ENCODE measurements at places on chromosomes 6 and 20.

DNA sequence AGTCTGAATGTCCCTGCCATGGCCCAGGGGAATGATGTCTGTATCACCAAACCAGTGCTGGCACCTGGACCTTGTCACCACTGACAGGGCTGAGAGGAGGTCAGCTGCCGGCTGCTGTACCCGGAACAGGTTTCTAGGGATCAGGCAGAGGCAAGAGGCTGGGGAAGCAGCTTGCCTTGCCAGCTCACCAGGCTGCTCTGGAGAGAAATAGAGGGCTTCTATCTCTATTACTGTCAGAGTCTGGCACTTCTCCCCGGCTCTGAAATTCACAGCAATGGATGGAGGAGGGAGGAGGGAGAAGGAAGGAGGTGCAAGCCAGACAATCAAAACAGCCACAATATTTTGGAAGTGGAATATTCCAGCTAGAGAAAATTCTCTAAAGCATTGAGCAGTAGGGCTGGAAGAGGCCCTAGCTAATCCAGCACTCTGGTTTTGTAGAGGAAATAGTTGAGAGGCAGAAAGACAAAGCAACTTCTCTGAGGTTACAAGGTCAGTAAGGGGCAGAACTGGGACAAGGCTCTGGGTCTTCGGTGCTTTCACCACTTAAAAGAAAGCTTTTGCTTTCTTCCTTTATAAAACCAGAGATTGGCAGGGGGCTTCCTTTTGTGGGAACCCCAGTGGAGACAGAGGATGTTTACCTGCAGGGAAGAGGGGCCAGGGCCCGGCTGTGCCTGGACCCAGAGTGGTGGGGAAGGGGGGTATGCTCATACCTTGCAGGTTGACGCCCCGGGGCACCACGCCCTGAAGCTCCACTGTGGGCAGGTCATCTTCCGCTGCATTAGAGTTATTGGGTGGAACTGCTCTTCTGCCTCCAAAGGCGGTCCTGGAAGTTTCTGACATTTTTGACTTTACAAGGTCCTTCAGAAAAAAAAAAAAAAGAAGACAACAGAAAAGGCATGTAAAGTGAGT lies 2.4 kb downstream of the F13A1 start:
- no peak for DNase-seq
- no peaks in the 10 kb centered on the region for H3K4me1 ChIP-seq
- no peak overlapping the region for H3K4me3 ChIP-seq
- peaks cover 20% of the 10 kb centered on the region for H3K27me3 ChIP-seq
- no peaks in the 10 kb centered on the region for H3K36me3 ChIP-seq

GRCh38 chr6:168016721-168017525 lies 19.5 kb downstream of the KIF25 start:
- no peak for DNase-seq
- no peaks in the 10 kb centered on the region for H3K4me1 ChIP-seq
- H3K27ac ChIP-seq, result no peak overlapping the region
- H3K27me3 ChIP-seq, result no peaks in the 10 kb centered on the region
- H3K36me3 ChIP-seq, result no peaks in the 10 kb centered on the region

DNA sequence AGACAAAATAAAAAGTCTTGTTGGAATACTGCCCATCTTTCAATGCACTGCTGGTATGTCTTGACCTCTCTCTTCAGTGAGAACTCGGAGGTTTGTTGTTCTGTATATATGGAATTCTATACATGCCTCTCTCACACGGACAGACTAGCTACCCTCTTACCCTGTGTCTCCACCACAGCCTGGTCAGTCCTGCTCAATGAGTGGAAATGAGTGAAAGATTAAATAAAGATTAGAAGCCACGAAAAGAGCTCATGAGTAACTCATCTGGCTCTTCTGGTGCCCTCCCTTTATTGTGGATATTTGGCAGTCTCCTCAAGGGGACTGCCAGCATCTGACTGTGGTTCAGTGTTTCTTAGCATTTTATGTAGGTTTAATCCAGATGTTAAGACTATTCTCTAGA lies 262.8 kb upstream of the MAP3K7 start:
- peaks cover 2% of the 10 kb centered on the region for H3K27me3 ChIP-seq
- H3K4me3 ChIP-seq, result no peak overlapping the region
- H3K36me3 ChIP-seq, result no peaks in the 10 kb centered on the region
- no peaks in the 10 kb centered on the region for H3K4me1 ChIP-seq
- H3K27ac ChIP-seq, result no peak overlapping the region

DNA sequence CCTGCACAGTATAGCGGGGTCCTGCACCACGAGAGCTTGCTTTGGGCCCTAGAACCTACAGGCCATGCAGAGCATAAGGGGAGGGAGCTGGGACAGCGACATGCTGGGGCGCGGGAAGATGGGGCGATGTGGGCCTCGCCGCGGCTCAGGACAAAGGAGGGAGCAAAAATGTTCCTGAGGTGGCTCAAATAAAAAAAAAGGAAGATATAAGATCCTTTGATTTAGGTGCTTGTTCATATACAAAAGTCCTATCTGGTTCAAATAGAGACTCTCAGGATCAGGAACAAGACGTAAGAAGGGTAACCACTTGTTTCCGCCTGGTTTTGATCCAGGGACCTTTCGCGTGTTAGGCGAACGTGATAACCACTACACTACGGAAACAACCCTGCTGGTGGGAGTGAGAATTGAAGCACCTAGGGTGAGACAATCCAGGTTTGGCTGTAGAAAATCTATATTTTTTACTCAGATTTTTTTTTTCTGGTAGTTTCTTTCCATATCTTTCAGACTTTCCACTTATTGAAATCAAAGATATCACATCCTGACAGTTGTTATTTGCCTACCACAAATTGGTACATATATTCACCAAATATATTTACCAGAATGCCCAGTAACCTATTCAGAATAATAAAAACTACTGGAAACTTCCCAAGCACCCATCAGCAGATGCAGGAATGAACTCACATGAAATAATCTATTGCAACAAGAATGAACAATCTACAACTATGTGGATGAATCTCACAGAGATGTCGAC lies 177.9 kb upstream of the ZNF184 start:
- no peak for DNase-seq
- H3K36me3 ChIP-seq, result no peaks in the 10 kb centered on the region
- H3K27me3 ChIP-seq, result peaks cover 3% of the 10 kb centered on the region
- H3K4me1 ChIP-seq, result peaks cover 4% of the 10 kb centered on the region

GRCh38 chr20:35091816-35092523 lies 637 bp downstream of the TRPC4AP start:
- H3K27me3 ChIP-seq, result no peaks in the 10 kb centered on the region
- peak; percentile 6 for DNase-seq
- H3K4me1 ChIP-seq, result peaks cover 13% of the 10 kb centered on the region
- peaks cover 10% of the 10 kb centered on the region for H3K36me3 ChIP-seq
- peak overlapping the region; percentile 88 for H3K4me3 ChIP-seq

DNA sequence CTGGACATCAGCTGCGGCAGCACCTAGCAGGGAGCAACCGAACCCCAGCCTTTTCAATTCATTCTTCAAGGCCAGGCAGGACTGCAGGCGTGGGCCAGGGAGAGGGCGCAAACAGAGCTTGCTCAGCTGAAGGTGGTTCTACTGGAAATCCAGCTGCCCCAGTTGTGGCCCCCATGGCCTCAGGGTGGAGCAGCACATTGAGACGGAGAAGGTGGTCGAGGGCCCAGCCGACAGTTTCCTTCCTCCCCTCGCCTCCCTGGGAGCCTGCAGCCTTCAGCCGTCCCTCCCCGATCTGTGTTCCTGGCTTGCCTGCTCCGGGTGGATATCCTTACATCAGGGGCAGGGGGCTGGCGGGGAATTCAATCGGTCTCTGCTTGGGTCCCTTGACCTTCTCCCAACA lies 217.8 kb downstream of the ANKRD60 start:
- peaks cover 31% of the 10 kb centered on the region for H3K27me3 ChIP-seq
- H3K27ac ChIP-seq, result no peak overlapping the region
- no peak overlapping the region for H3K4me3 ChIP-seq
- no peak for DNase-seq

- H3K4me3 ChIP-seq, result no peak overlapping the region
- no peaks in the 10 kb centered on the region for H3K27me3 ChIP-seq
- H3K27ac ChIP-seq, result no peak overlapping the region
- H3K36me3 ChIP-seq, result no peaks in the 10 kb centered on the region
- DNase-seq, result no peak
- no peaks in the 10 kb centered on the region for H3K4me1 ChIP-seq
Observed at GRCh38 chr6:68160348-68160747, 474.7 kb upstream of the ADGRB3 start.

- no peak overlapping the region for H3K4me3 ChIP-seq
- H3K27ac ChIP-seq, result no peak overlapping the region
- no peaks in the 10 kb centered on the region for H3K27me3 ChIP-seq
Observed at GRCh38 chr6:143734641-143735063, 56.9 kb downstream of the PHACTR2 start.

GRCh38 chr6:107489636-107490565 lies at the start of gene SOBP:
Gene SOBP, plus strand, starts transcription at chr6:107490117. Its CDS starts 500 bp downstream, at chr6:107490617.
- peak; percentile 3 for DNase-seq
- peaks cover 30% of the 10 kb centered on the region for H3K4me1 ChIP-seq
- peak within 1 kb of the TSS; percentile 56 for H3K4me3 ChIP-seq
- no peak within 1 kb of the TSS for H3K27ac ChIP-seq

GRCh38 chr20:46148313-46149208 lies 30.4 kb downstream of the CD40 start:
- DNase-seq, result no peak
- no peaks in the 10 kb centered on the region for H3K27me3 ChIP-seq
- H3K4me1 ChIP-seq, result no peaks in the 10 kb centered on the region
- H3K27ac ChIP-seq, result no peak overlapping the region
- H3K36me3 ChIP-seq, result no peaks in the 10 kb centered on the region
- H3K4me3 ChIP-seq, result no peak overlapping the region

- no peaks in the 10 kb centered on the region for H3K4me1 ChIP-seq
- H3K27ac ChIP-seq, result no peak overlapping the region
- no peaks in the 10 kb centered on the region for H3K27me3 ChIP-seq
- no peaks in the 10 kb centered on the region for H3K36me3 ChIP-seq
- DNase-seq, result no peak
- no peak overlapping the region for H3K4me3 ChIP-seq
Observed at GRCh38 chr6:93817937-93818336, 398.6 kb upstream of the EPHA7 start.

DNA sequence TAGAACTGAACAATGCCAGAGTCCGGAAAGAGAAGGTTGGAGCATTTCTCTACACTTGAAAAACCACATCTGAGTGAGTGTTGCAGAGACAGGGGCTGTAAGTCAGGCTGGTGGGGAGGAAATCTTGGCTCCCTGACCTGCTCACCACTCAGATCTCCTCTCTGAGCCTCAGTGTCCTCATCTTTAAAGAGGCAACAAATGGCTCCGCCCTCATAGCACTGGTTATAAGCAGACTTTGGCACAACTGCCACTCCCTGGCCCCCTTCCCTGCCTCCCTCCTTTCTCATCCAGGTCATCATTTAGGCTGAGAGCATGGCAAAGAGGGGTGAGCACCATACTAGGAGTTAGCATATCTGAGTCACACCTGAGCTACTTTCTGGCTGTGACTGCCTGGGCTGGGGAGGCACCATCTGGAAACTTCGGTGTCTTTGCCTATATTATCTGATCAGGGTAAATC lies 10.6 kb downstream of the SIRPG start:
- H3K27me3 ChIP-seq, result no peaks in the 10 kb centered on the region
- H3K4me3 ChIP-seq, result no peak overlapping the region
- DNase-seq, result no peak

- no peak overlapping the region for H3K4me3 ChIP-seq
- no peaks in the 10 kb centered on the region for H3K36me3 ChIP-seq
- H3K4me1 ChIP-seq, result peaks cover 8% of the 10 kb centered on the region
Observed at GRCh38 chr20:53828088-53828681, 234.5 kb upstream of the ZNF217 start.

GRCh38 chr6:11133281-11133680 lies 21.8 kb upstream of the ERVFRD-1 start:
- peaks cover 14% of the 10 kb centered on the region for H3K36me3 ChIP-seq
- no peak overlapping the region for H3K4me3 ChIP-seq
- no peaks in the 10 kb centered on the region for H3K4me1 ChIP-seq

DNA sequence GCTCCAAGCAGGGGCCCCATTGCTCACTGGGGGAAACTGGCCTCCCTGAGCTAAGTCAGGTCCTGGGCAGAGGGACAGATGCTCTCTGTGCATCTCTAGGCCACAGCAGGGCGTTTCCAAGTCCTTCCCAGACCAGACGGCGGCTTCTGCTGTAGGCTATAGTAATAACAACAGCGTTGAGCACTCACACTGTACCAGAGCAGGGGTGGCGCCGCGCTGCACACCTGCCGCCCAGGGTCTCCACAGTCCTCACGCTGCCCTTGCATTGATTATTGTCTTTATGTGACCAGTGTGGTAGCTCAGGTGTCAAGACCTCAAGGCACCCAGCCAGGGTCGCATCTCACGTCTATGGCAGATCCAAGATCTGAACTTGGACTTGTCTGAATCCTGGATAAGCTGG lies 14.9 kb upstream of the CCN5 start:
- DNase-seq, result no peak
- no peak overlapping the region for H3K27ac ChIP-seq
- H3K4me3 ChIP-seq, result no peak overlapping the region
- H3K36me3 ChIP-seq, result no peaks in the 10 kb centered on the region

DNA sequence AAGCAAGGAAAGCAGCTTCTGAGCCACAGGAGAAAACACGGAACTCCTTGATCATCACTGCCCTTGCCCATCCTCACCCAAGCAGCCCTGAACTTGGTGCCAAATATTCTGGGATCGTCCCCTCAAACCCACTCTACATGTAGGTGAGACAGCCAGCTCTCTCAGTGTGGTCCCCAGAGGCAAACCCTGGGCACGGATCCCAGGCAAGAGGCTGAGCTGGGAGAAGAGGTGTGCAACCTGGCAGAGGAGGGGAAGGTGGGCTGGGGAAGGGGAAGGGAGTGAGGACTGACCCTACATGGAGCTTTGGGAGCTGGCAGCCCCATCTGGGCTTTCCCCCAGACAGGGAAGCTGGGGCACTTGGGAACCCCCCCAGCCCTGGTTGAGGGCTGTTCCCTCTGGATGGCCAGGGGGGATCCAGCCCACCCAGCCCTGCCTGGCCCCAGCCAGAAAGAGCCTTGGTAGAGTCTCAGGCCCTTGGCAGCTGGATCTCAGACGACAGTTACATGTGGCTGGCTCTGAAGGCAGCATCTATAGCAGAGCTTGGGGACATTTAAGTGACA lies 186.2 kb upstream of the CST7 start:
- no peaks in the 10 kb centered on the region for H3K36me3 ChIP-seq
- no peak overlapping the region for H3K27ac ChIP-seq
- no peaks in the 10 kb centered on the region for H3K4me1 ChIP-seq
- DNase-seq, result no peak
- H3K4me3 ChIP-seq, result no peak overlapping the region

- no peaks in the 10 kb centered on the region for H3K36me3 ChIP-seq
- no peak overlapping the region for H3K4me3 ChIP-seq
- H3K4me1 ChIP-seq, result peaks cover 14% of the 10 kb centered on the region
- peak overlapping the region; percentile 35 for H3K27ac ChIP-seq
- no peaks in the 10 kb centered on the region for H3K27me3 ChIP-seq
- no peak for DNase-seq
Observed at GRCh38 chr6:24968783-24969182, 33.0 kb upstream of the RIPOR2 start.

- no peaks in the 10 kb centered on the region for H3K4me1 ChIP-seq
- H3K27ac ChIP-seq, result no peak overlapping the region
- H3K36me3 ChIP-seq, result peaks cover 12% of the 10 kb centered on the region
- no peak for DNase-seq
Observed at GRCh38 chr6:35893246-35893645, 27.7 kb downstream of the SRPK1 start.
